ENCODE measurements at places on chromosomes 4 and X.

GRCh38 chr4:159049780-159050375, 53.0 kb upstream of the RAPGEF2 start:
- DNase-seq: no peak

DNA sequence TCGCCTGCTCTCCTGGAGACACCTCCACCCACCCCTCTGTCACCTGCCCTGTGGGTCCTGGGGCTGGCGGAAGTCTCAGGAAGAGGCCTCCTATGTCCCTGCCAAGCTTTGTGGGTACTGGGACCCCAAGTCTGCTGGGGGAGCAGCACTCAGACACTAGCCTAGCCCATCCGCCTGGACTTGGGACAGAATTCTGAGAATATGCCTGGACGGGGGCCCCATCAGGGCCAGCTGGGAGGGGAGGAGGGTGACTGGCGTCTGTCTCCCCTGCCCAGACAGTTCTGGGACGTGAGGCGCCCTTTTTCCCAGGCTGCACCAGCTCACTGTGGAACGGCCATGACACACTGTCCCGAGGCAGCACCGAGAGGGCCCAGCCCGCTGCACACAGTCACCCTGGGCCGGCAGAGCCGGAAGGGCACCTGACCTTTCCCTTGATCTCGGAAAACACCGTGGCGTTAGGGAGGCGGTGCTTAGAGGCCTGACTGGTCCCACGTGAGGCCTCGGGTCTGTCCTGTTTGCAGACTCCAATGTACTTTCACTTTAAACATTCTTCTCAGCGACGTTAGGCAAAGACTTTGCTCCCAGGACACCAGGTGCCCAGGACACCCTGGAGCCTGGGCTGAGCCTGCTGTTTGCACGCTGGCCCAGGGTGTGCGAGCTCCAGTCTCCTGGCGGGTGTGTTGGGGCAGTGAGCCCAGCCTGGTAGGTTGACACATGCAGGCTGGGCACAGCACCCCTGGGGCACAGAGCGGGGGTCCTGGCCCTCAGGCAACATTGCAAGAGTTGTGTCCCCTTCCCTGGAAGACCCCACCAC, 700 bp downstream of the SLC26A1 start:
- DNase-seq: no peak

DNA sequence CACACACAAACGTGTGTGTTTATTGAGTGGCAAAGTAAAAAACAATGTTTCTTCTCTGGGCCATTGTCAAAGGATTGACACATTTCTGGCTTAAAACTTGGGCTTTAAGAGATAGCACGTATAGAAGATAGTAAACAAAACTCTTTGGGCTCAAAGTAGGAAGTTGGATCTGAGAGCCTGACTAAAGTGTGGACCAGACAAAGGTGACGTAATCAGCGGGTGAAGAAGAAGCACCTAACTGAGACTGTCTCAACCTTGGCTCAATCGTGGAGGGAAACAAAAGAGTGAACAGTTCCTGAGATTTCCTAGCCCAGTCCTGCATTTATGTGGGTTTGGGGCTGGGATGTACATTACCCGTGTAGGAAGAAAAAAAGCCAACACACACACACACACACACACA, 13.7 kb downstream of the PFKFB1 start:
- no peak for DNase-seq

DNA sequence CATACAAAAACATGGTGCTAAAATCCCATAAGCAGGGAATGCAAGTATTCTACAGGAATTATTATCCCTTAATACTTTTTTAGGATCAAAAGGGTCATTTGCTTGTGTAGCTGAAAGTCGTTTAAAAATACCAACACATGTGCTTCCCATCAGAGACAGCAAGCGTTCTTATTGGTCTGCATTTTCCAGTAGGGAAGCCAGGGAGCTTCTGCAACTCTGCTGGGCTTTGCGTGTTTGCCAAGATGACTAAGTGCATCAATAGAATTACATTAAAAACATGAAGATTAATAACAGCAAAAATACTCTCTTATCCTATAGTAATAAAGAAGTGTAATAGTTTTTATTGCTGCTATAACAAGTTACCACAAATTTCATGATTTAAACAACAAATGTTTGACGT, 111.2 kb downstream of the QDPR start:
- no peak for DNase-seq

DNA sequence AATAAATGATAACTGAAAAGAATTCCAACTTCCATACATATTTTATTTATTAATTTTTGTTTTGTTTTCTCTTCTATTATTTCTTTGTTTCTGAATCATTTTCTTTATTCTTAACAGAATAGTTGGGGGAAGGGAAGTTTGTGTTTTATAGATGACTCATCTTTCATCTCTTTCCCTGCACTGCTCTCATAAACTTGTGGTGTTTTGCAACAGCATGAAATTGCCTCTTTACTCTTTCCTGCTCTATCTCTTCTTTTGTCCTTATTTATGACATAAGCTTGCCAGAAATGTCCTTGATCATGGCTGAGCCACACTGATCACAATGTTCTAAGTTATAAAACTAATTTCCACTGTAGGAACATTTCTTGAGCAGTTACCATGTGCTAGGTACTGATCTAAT, 22.3 kb downstream of the QRFPR start:
- no peak for DNase-seq

DNA sequence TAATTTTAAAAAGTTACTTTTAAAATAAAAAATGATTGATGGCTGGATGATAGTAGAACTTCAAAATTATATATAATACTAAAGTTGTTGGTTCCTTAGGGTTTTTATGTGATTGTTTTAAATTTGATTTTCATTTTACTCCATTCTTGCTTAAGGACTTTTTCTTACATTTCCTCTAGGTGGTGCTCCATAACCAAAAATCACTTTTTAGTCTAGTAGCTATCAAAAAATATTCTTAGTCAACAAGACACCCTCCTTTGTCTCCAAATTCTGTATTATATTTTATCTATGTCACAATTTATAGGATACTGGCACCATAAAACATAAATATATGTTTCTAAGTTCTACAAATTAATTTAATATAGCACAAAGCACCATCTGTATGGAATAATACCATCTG, 67.2 kb upstream of the BRWD3 start:
- DNase-seq: no peak

GRCh38 chr4:87118826-87119225, 101.6 kb downstream of the KLHL8 start:
- DNase-seq: no peak

- peak; percentile 81 for DNase-seq
Observed at GRCh38 chr4:3442959-3443749, 1.4 kb downstream of the HGFAC start.

DNA sequence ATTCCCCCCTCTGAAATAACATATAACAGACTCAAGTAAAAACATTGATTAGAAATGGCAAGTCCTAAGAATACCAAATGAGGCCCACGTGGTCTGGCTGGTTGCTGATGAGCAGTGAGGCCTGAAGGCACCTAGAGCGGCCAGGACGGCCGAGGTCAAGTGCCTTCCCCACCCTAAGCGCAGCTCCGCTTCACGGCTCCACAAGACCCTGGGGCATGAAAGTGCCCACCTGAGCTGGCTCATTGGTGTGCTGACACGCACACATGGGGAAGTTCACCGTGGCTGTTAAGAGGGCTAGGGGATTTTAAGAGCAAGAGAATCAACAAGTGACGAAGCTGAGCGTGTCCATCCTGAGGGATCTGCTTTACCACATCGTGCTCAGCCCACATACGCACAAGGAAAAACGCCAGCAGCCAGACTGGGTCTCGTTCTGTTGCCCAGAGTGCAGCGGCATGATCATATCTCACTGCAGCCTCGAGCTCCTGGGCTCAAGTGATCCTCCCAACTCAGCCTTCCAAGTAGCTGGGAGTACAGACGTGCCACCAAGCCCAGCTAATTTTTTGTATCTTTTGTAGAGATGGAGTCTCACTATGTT, 22.4 kb downstream of the DCTD start:
- no peak for DNase-seq

- no peak for DNase-seq
Observed at GRCh38 chr4:140126261-140126660, 27.7 kb downstream of the MAML3 start.

- no peak for DNase-seq
Observed at GRCh38 chr4:833156-833555, 7.2 kb upstream of the CPLX1 start.

GRCh38 chrX:57772637-57773036, 92.6 kb upstream of the NLRP2B start:
- no peak for DNase-seq

DNA sequence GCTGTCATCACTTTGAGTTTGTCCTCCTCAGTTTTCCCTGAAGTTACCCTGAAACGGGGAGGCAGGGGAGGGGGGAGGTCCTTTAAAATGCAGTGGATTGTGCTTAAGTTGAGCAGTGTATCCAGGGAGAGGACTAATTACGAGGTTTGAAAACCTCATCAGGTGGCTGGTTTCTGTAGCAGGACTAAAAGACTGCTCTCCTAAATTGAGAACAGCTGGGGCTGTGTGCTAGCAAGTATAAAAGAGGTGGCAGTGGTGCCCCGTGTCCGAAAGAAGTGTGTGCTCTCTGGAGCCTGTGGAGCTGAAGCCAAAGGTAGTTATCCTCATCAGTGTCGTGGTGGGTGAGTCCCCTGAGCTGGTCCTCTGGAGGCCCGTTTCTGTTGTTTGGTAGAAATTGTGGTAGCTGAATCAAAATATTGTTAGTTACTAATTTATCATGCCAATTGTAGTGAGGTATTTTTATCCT, 37.2 kb upstream of the CYP2U1 start:
- no peak for DNase-seq

GRCh38 chr4:127686658-127687057, 43.5 kb upstream of the SLC25A31 start:
- no peak for DNase-seq

- no peak for DNase-seq
Observed at GRCh38 chr4:159027535-159027934, 75.3 kb upstream of the RAPGEF2 start.

DNA sequence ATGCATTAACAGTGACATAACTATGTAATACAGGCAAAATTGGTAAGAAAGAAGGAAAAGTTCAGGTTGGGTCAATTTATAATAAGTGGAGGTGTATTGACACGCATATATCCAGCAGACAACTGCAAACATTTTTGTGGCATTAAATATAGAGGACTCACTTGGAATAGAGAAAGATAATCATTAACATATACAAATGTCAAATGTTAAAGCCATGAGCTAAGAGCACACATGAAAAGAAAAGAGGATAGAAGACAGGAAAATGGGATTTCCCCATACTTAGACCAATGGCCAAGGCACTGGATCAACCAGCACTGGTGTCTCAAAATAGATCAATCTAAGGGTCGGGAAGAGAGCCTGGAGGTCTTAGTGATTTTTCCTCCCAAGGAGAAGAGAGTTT, 187.6 kb downstream of the PDGFC start:
- DNase-seq: no peak

- no peak for DNase-seq
Observed at GRCh38 chr4:101393256-101393655, 45.9 kb upstream of the PPP3CA start.

- DNase-seq: no peak
Observed at GRCh38 chr4:77798385-77798784, 20.8 kb downstream of the CNOT6L start.
